GM06990 (cell line): ENCODE measurements at places on chromosomes 11 and 22.
A peak's percentile ranks its signal among the peaks of the same experiment; 100 is the strongest.

DNA sequence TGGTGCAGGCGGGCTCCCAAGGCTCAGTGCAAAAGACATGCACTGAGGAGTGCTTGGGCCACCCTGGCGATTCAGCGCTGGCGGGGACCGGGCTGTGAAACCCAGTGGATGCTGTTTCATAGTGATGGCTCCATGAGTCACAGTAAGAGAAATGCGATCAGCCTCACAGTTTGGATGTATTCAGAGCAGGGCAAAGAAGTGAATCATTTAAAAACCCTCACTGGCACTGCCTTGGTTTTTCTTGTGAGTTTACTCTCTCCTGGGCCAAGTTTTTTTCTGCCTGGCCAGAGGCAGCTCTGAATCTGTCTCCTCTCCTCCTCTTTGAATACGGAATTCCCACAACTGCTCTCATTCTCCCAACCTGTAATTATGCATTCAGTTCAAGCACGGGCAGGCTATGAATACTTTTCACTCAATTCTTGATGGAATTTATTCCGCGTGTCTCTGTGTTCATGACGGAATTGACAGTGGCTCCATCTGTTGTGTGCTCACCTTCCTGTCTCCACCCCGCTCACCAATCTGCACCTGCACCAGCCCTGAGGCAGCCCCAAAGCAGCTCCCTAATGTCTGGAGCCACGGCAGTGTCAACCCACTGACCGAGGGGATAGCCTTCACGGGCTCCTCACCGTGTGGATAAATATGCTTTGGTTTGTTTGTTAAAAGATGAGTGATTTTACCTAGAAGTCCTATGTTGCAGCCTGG lies 14.9 kb downstream of the ADAMTS8 start:
- DNase-seq = no peak

- no peak for DNase-seq
Observed at GRCh38 chr11:44517541-44517940, 47.9 kb upstream of the CD82 start.

DNA sequence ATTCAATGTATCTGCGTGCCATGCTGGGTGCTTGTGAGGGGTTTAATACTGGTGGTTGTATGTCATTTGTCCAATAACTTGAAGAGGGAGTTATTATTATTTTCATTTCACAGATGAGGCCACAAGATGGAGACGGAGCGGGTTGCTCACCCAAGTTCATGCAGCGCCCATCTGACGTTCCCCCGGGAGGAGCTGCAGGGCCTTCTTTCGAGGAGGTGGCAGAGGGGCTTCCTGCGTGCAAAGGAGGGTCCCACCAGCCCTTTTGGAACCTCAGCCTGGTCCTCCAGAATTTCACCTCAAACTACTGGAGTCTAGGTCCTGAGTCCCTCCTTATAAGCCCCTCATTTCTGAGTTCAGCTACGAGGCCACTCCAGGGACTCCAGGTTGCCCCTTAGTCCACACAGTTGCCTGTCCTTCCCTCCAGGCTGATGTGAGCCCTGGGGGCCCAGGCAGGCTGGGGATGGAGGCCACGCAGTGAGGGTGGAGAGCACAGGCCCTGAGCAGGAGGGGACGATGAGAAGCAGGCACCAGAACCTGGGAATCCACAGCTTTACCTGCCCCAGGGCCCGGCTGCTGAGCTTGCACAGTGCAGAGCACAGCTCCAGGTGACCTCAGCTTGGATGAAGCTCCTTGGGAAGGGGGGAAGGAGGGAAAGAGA lies 2.9 kb upstream of the VSIG10L2 start:
- no peak for DNase-seq

DNA sequence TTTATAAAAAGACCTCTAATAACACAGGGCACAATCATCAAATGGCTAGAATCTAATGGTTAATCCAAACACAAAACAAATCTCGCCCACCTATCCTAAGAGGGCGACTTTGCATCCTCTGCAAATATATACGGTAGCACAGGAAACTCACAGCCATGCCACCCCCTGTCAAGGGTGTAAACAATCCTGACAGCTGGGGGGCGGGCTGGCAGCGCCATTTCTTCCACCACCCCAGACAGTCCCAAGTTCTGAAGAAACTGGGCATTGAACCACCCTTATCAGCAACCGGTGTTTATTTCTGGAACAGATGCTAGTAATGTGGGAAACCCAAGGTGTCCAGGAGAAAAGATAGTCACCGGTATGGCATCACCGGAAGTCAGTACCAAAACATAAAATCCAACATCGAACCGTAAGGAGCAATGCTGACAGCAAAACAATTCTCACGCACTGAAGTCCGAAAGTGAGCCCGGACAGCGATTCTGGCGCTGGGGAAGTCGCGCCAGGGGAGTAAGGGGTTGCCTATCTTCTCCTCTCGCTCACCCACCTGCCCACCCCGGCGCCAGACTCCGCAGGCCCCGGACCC lies 825 bp downstream of the FBXO3 start:
- DNase-seq = peak; percentile 14

GRCh38 chr11:126926376-126926791 lies 74.2 kb downstream of the KIRREL3 start:
- no peak for DNase-seq

GRCh38 chr11:75159151-75159953 lies 8.4 kb downstream of the SLCO2B1 start:
- DNase-seq = no peak

DNA sequence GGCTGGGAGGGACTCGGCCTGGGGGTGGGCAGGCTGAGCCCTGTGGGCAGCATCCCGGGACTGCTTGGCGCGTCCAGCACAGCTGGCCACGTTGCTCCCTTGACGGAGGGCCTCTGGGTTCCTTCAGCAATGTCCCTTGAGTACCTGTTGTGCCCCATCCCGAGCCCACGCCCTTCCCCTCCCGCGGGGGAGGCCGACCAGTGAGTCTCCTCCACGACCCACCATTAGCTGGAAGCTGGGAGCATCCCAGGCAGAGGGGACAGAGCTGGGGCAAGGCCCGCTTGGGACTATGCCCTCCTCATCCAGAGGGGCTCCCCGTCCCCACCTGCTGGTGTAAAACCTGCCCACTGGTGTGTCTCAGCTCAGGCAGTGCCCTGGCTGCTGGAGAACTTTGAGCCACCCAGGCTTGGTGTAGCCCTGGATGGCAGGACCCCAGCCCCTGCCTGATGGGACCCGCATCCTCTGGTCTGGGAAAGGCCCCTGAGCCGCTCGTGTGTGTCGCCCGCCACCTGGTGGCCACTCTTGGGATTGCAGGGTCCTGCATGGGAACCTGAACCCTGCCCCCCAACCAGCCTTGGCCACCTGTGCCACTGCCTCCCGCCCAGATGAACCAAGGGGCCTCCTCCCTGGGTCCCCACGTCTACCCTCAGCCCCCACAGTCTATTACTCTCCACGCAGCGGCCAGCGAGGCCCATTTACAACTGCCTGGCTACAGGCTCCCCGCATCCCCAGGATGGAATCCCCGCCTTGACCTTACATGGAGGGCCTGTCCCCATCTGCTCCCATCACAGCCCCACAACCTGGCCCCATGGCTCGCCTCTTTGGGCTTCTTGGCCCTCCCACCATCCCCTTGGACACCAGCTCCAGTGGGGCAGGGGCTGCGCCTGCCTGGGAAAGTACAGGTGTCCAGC lies 16.6 kb upstream of the ARHGAP8 start:
- peak; percentile 61 for DNase-seq
